ENCODE measurements at places on chromosomes 13 and 19. TPM values are rescaled to one million over a fixed set of nuclear protein-coding genes. Genes with fewer than 3 reads are reported as not detected.

- no peak for DNase-seq
Observed at GRCh38 chr13:23129331-23129730, 51.4 kb upstream of the SGCG start.

The BCL3 gene
- total RNA-seq, result 86.8 TPM

The LONP1 gene
- total RNA-seq, result 67.1 TPM

DNA sequence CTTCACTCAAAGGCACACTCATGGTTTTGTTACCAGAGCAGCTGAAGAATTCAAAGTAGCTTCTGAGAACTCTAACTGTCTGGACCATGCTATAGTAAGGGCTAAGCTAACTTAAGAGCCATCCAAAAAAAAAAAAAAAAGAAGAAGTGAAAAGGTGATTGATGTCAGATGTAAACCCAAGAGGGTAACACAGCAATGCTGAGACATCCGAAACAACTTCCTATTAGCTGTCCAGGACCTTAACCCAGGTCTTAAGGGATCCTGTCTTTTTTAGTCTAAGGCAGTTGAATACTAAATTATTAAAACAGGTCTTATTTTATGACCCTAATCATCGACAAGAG, 11.2 kb upstream of the RAB20 start:
- no peak for DNase-seq

GRCh38 chr13:64438084-64438483, 2792.1 kb downstream of the PCDH9 start:
- DNase-seq, result no peak

DNA sequence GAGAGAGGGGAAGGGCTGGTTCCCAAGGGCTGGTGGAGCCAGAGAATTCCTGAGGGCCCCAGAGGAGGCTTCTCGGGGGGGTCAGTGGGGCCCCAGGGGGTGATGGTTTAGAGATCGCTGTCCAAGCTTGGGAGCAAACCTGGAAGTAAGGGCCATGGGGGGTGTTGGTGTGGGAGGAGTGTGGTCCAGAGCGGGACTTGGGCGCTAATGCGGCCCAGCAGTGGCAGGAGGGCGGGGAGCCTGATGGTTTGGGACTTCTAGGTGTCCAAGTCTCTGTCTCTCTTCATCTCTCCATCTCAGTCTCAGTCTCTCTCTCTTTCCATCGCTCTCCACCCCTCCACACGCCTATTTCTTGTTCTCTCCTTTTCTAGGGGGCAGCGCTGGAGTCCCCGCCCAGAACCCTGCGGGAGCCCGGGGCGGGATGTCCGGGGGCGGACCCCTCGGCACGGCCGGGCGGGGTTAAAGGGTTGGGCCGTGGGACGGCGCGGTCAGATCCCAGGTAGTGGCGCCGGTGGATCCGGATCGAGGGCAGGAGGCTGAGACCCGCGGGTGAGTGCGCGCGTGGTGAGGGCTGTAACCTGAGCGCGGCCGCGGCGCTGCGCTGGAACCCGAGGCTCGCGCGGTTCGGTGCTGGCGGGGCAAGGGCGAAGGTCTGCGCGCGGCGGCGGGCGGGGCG, at the start of gene CYP4F22:
CYP4F22 (plus strand) TSS at position 491 of the 676 bp plus-strand sequence. CDS start 16,812 bp downstream, outside the sequence.
- no peak for DNase-seq

GRCh38 chr13:19864746-19865309, 1.4 kb upstream of the ZMYM5 start:
- peak; percentile 92 for DNase-seq

DNA sequence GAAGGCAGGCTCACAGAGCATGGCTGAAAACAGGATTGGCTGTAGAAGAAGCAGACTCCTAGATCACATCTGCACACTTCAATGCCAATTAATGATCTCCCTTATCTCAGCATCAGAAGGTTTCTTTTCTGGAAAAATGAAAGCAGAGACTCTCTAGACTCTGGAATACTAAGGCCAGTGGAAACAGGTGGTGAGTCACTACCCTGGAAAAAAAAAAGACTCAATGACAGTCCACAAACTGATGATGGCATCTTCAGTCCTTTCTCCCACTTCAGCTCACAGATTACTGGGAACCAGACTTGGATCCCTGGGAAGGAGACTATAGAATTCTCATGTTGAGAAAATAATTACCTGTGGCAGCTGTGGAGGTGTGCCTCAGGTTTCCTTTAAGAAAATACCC, 47.5 kb upstream of the MBNL2 start:
- DNase-seq, result no peak

The GRIN3B gene
- 0.44 TPM for total RNA-seq

DNA sequence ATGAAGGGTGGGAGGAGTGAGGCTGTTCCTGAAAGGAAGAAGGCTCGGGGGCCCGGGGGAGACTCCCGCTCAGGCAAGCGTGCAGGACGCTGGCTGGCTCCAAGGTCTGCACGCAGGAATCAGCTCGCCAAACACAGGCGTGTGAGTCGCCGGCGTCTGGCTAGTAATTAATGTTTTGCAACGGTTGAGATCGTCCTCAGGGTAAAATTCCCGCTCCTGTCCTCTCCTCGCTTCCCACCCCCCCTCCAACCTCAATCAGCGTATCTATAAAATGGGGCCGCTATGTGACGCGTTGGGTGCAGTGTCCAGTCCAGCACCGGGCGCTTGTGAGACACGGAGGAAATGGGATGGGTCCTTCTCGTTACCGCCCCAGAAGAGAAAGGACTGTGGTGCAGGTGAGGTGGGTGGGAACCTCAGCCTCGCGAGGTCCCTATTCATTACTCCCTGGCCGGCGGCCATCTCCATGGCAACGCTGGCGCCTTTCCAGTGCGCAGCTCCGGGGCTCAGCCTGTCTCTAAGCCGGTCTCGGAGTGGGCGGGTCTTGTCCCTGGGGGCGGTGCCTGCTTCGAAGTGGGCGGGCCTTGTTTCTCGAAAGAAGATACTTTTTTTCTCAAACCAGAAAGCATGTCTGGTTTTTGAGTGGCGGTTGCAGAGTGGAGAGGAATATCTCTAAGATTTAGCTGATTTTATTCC, 6.5 kb upstream of the ZNF579 start:
- DNase-seq, result peak; percentile 99

The DZIP1 gene
- total RNA-seq, result 41.4 TPM

DNA sequence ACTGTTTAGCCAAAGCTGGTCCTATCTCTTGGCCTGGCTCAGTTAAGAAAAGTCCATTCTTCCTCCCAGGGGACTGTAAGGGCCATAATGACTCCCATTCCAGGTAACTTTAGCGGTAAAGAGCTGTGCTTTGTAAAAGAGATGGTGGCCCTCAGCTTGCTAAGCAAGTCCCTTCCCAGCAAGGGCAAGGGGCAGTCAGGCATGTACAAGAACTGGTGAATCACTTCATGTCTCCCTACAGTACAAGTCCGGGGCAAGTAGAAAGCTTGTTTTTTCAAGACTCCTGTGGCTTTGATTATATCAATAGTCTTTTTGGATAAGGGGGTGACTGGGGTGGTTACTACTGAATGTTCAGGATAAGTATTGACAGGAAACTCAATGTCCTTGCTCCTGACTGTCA, 88.9 kb downstream of the SLC25A15 start:
- no peak for DNase-seq

DNA sequence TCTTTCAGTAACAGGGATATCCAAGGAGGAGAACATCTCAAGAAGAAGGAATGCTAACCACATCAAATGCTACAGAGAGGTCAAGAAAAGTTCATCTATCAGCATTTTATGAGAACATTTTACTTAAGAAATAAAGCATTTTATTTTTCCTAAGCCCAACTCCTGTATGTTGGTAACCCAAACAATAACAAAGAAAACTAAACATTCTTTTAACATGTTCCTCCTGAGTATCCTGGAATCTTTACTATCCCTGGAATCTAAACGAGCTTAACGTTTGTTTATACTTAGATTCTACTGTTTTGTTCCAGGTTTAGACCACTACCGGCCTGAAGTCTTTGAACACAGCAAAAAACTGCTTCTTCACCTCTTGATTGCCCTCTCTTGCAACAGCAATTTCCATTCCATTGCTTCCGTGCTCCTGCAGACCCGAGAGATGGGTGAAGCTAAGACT, 89.7 kb downstream of the ZAR1L start:
- DNase-seq, result peak; percentile 53

The SLC8A2 gene
- total RNA-seq, result 0.94 TPM

DNA sequence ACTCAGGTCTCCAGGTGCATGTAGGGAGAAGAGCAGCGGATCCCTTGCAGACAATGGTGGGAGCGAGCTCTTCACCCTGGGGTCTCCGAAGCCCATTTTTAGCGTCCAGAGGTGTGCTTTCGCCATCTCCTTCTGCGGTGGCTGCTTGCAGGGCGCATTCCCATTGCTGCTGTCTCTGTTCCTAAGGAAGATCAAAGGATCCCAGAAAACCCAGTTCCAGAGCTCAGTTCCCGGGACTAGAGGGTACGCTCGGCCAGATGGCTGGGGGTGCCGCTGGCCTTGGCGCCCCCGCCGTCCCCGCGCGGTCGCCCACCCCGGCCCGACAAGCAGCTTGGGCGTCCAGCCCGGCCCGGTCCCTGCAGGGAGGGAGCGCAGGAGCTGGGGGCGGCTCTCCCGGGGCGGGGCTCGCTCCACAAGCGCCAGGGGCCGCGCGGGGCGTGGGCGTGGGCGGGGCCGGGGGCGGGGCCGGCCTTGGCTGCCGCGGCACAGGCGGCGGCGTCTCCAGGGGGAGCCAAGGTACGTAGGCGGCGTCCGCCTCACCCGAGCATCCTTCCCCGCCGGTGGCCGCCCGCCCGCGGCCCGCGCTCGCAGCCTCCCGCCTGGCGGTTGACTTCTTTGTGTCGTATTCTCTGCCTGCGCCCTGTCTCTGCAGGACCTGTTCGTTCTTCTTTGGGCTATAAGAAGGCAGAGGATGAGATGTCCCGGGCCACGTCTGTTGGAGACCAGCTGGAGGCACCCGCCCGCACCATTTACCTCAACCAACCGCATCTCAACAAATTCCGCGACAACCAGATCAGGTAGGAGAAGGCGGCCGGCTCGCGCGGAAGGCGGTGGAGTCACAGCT, 96.8 kb downstream of the ATP8A2 start:
- DNase-seq, result peak; percentile 70

GRCh38 chr19:50669302-50670101, 20.3 kb downstream of the C19orf81 start:
- no peak for DNase-seq

The NLRP9 gene
- total RNA-seq, result 0.09 TPM

DNA sequence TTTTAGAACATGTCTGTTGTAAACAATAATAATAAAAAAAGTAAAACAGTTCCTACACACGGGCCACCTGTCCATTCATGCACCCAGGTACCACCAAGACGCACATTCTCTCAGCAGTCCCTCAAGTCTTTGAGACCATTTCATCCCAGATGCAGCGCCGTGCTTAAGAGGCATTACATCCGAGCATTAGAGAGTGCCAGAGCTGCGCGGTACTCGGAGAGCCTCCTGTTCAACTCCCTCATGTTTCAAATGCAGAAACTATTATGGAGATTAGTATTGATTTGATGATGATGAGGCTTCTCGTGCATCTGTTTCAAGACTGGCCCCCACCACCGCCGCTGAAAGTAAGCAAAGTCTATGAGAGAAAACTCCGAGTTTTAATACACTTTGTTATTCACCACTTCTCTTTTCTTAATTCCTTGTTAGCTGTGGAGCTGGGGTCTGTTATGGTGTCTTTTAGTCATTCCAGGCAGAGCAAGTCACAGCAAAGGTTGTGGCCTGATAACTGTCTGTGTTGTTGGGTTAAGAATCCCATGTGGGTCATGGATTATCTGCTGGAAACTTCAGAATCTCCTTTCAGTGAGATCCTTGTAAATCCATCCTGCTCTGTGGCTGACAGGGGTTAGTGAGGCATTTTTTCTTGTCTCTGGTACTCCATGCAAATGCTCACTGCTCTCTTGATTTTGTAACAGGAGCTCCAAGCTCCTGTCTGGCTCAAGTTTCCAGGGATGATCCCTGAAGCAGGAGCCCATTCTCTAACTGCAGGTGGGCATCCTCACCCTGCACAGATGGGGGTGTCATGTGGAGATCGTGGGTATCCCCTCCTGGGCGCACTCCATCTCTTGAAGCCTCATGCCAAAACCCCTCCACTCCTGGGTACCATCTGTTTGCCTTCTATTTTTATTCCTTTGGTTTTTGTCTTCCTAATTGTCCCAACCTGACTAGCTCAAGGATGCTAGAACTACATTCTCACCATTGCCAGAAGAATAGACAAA, 74.9 kb upstream of the MTIF3 start:
- peak; percentile 33 for DNase-seq

DNA sequence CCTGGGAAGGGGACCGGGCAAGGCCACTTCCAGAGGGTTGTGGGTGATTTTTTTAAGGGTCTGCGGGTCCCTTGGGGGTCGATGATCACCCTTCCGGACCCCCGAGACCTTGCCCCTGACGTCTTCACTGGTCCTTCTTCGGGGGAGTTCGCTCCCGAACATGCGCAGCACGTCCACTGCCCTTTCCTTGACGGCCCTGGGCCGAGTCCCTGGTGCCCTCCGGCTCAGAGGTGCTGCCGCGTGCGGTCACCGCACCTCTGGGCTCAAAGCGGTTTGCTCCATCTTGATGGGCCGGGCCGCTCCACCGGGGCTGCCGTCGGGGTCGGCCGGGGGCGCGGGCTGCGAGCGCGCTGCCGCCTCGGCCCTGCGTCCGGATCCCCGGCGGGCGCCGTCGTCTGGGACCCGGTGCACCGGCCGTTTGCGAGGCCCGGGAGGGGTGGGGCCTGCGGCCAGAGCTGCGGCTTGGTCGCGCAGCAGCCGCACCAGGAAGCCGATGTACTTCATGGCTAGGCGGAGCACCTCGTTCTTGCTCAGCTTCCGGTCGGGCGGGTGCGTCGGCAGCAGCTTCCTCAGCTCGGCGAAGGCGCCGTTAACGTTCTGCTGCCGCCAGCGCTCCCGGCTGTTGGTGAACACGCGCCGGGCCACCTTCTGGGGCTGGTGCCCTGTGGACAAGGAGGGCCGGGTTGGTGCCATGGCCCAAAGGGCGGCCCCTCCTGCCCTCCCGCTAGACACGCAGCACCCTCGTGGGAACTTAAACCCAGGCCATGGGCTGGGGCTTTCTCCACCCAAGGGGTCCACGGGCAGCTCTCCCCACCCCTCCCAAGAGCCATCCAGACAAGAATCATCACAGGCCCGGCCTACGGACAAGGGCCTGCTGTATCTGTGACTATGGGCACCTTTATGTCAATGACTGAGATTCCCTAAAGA, 3.3 kb downstream of the LYL1 start:
- no peak for DNase-seq

DNA sequence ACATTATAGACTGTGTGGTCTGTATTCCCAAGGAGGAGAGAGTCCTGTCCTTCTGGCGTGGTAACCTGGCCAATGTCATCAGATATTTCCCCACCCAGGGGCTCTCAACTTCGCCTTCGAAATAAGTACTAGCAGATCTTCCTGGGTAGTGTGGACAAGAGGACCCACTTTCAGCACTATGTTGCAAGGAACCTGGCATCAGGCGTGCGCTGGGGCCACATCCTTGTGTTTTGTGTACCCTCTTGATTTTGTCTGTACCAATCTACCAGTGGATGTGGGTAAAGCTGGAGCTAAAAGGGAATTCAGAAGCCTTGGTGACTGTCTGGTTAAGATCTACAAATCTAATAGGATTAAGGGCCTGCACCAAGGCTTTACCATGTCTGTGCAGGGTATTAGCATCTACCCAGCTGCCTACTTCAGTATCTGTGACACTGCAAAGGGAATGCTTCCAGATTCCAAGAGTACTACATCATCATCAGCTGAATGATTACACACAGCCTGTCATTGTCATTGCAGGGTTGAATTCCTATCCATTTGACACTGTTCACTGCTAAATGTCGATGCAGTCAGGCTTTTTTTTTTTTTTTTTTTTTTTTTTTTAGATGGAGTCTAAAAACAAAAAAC, 148.0 kb downstream of the PRR20E start:
- no peak for DNase-seq

Measured in kidney (tissue), 22 donors.